ENCODE measurements at places on chromosomes 1 and 21.

DNA sequence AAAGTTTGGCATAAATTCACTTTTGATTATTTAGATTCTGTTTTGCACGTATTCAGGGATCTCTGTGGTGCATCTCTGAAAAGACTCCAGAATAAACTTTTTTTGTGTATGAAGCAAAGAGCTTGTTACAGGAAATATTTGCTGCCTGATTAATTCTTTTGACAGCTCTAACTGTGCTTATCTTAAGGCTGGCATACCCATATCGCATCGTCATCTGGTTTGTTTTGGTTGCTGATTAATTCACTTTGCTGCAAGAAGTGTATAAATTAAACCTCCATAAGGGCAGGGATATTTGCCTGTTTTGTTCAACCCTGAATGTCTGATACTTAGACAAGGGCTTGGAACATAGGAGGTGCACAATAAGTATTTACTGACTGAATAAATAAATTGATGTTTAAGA, 17.5 kb upstream of the DUSP10 start:
- peak; percentile 58 for DNase-seq

- no peak for DNase-seq
These were observed 21.9 kb downstream of the TLCD4 start for GRCh38 chr1:95139039-95139438.

- peak; percentile 80 for DNase-seq
These were observed 15.7 kb upstream of the GLIS1 start for GRCh38 chr1:53754484-53755312.

- no peak for DNase-seq
These were observed 373.4 kb downstream of the USH2A start for GRCh38 chr1:216049741-216050430.

DNA sequence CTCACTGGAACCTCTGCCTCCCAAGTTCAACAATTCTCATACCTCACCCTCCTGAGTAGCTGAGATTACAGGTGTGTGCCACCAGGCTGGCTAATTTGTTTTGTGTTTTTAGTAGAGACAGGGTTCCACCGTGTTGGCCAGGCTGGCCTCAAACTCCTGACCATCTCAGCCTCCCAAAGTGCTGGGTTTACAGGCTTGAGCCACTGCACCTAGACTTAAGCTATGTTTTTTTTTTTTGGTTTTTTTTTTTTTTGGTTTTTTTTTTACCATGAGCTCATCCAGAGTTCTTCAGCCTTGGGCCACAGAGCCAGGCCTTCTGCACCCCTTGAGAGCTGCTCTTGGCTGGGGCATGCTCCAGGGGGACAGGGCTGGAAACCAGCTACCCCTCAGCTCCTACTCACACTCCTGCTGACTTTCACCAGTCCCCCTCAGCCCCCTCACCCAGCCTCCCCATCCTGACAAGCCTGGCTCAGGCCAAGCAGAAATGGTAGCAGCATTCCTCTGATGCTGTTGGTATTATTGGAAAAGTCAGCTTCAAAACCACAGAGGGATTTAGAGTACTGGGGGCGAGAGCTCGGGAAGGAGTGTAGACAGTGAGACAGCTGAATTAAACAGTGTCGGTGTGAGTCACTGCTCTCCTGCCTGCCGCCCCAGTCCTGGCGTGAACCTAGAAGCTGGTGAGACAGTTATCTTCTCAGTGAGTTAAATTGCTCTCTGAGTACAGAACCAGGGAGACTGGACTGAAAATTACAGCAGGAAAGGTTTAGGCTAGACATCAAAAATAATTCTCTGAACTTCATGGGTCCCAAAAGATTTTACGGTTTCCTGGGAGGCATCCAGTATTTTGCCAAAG, 63.7 kb downstream of the NAV1 start:
- no peak for DNase-seq
